ENCODE measurements at places on chromosomes 1 and 21.
A peak's percentile ranks its signal among the peaks of the same experiment; 100 is the strongest.

DNA sequence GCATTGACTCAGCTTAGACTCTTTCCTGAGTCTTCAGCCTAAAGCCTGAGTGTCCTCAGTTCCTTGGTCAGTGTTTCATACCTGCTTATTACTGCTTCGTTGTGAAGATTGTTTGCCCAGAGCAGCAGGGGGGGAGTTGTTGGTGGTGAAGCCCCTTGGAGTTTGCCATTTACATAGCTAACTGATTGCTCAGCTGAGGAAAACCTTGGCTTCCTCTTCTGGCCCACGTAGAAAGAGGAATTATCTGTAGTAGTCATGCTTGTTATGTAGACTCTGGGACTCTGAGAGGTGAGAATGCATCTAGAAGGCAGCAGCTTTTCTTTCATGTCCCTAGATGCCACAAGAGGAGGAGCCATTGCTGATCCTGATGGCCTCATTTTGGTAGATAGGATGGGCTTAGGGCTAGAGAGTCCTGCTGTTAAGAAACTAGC, 125.9 kb downstream of the MAST2 start:
- peak; percentile 54 for DNase-seq

DNA sequence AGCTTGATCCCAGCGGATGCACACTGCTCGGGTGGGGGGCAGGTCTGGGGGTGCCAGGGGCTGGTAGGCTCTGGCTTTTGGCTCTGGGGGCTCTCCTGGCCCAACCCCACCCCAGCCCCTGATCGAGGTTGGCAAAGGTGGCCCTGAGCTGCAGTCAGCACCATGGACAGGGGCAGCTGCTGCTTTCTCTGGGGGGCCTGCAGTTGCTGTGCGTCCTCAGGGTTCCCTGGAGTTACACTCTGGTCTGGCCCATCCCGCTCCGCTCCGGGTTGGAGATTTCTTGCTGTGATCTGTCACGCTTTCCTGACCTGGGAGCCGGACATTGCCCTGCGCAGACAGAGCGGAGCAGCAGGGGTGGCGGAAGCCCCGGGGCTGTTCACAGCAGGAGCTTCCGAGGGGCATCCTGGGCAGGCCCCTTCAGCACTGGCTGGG, 8.0 kb upstream of the PLCH2 start:
- peak; percentile 28 for DNase-seq

DNA sequence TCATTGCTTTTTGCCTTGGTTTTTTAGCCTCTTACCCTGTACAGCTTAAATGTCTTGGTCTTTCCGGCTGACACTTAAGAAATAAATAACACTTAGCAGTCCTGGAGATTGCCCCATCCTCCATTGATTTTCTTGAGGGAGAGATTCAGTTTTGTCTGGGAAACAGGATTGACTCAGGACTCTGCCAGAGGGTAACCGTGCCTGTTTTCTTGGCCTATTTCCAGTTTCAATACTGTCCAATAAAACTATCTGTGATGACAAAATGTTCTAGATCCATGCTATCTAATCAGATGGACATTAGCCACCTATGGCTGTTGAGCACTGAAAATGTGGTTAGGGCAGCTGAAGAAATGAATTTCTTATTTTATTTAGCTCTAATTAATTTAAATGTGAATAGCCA, 216.1 kb downstream of the DUSP10 start:
- no peak for DNase-seq

- no peak for DNase-seq
Measured at GRCh38 chr1:27090911-27091310, 64.0 kb downstream of the SLC9A1 start.

- DNase-seq = no peak
Measured at GRCh38 chr1:155379631-155380090, 59.0 kb downstream of the RUSC1 start.

DNA sequence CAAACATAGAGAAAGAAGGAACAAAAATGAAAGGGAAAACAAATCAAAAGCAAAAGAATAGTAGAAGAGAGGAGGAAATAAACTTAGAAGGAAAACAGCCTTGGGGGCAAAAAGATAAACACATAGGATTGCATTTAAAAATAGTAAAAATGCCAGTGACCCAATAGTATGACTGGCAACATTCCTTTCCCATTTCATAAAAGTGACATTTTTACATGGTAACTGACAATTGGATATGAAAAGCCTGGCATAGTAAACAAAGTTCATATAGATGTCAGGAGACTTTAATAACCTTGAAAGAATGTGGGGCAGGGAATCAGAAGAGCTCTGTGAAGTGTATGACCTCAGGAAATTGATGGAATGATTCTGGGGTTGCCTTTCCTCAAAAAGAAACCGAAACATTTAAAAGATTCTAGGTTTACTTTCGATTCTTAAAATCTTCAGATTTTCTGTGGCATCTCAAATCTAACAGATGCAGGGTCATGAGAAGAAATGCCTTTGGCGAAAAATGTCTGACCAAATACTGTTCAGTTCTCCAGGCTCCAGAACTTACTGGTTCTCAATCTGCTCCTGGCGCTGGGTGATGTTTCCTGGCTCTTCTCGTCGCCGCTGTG, 33.7 kb downstream of the SPTA1 start:
- DNase-seq = no peak

GRCh38 chr1:172976222-172977041, 74.3 kb downstream of the TNFSF18 start:
- no peak for DNase-seq

- peak; percentile 97 for DNase-seq
Measured at GRCh38 chr1:26697978-26698849, 2.4 kb downstream of the ARID1A start.

DNA sequence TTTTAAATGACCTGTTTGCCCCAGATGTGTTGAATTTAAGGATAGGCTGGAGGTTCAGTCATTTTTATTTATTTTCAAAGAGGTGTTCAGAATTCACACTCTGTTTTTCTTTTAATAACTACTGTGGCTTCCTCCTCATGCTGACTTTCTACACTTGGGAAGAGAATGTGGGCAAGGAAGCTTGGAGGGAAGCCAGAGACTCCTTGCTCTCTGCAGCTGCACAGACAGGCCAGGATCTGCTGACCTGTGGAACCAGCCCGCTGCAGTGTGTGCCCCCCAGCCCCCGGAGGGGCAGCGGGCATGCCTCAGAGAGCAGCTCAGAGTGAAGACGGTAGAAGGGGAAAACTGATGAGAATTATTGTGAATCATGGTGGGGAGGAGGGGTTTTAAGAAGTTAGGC, 16.9 kb downstream of the MGST3 start:
- DNase-seq = no peak

DNA sequence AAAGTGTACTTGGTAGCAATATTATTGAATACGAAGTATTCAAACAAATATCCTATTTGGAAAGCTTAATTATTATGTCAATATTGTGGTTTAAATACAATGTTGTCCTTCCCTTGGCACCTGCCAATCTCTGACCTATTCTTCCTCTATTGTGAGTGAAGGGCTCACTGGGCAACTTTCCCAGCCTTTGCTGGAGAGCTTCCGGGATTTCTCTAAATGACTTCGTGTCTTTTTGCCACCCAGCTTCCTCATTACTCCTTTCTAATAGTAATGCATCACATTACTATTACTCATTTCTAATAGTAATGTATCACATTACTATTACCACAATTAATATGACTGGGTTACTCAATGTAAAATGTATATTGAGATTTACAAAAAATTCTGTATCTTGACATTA, 880.6 kb downstream of the BRINP3 start:
- no peak for DNase-seq

GRCh38 chr1:162276493-162276892, 100.2 kb downstream of the SPATA46 start:
- peak; percentile 27 for DNase-seq

DNA sequence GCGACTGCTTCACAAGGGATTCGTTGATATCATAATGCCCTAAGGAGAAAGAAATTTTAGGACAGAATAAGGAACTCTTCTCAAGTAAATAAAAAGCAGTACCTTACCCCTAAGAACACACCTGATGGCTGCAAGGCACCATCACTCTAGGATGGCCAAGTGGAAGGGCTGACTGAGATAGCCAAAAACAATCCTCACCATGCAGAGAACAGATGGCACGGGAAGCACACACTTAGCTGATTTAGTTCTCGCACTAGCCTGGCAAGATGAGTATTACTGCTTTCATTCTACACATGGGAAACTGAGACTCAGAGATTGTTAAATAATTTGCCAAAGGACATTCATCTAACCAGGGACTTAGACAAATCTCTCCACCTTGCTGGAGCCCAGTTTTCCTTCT, 43.8 kb downstream of the STPG1 start:
- no peak for DNase-seq

DNA sequence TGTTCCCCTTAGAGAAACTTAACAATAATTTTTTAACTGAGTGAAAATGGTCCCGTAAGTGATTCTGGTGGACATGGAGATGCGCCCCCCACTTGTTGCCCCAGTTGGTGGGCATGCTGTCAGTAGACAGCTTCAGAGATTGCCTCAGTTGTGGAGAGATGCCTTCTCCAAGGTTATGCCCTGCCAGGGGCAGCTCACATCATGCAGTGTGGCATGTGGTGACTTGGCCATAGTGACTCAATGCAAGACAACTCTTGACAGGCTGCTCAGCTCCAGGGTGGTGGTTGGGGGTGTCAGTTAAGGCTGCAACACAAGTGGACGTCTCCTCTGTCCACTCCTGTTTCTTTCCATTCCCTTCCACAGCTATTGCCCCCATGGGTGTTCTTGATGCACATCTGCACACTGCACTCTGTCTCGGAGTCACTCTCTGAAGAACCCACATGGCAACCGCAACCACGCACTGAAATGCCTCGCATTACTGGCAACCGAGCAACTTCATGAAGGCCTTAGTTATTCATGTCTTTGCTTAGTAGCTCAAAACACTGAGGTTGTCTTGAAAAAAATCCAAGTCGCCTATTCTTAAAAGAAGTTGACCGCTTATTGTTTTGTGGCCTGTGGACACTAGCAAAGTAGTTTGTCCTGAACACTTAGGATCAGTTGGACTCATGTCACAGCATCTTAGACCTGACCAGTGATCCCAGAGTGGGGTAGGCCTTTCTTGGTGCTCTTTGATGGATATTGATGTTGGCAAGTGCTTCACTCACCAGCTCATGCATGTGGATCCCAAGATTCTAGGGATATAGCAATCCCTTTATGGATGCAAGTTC, 54.8 kb upstream of the USP1 start:
- no peak for DNase-seq

- no peak for DNase-seq
Measured at GRCh38 chr1:35507947-35508346, 49.3 kb downstream of the KIAA0319L start.

- no peak for DNase-seq
Measured at GRCh38 chr1:214566158-214567104, 15.0 kb upstream of the PTPN14 start.

DNA sequence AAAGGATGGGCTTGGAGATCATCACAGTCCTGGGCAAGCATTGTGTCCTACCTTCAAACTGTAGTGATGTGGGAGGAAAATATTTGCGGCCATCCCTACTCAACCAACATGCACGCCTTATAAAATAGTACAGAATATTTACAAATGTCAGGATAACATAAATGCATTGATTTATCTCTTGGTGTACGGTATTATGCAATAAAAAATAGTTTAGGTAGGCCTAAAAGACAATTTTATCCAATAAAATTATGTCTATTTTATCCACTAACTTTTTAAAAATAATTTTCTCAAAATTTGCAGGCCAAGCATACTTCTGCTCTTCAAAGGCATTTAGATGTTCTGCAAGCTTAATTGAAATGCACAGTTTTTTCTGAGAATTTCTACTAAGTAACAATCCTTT, at the start of gene OR2T1:
TSS of gene OR2T1 (plus strand) at position 301 of the 400 bp plus-strand sequence. CDS start 3,100 bp downstream, outside the sequence.
- DNase-seq = no peak

- DNase-seq = no peak
Measured at GRCh38 chr21:42848932-42849758, 30.2 kb downstream of the WDR4 start.

DNA sequence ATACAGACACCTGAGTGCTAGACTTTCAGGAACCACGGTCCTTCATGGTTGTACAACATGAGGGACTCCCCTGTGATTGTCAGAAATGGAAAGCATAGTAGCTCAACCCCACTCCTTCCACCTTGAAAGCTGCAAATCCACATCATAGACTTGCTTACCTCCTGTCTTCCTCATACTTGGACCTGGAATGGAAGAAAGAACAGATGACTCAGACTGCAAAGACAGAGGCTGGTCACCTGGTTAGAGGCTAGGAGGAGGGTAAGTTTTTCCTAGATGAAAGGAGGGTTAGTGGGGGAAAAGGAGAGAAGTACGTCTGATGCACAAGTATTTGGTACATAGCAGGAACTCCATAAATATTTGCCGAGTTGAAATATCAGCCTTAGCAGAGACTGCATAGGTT, 37.2 kb downstream of the LRRC71 start:
- DNase-seq = no peak

DNA sequence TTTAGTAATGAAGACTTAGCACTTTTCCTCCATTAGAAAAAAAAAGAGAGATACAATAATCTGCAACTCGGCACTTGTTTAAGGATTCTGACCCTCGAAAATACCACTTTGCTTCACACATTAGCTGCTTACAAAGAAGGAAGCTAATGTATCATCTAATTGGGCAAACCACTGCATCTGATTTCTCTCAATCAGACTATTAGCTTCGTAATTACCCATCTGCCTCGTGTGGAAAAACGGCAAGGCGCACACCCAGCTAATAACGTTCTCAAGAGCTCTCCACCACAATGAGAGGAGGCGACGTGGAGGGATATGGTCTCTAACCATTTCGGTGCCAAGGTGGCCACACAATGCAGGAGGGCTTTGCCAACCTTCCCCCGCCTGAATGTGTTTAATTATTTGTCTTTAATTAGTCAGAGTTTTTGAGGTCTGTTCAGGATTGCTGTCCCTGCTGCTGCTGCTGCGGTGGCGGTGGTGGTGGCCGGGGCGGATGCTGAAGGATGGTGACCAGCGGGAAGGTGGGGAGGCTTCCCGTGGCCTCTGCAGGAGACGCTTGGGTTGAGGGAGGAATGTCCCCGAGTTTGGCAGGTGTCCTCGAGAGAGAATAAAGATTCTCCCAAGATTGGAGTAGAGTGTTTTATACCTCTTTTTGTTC, 374.5 kb downstream of the RPS6KC1 start:
- DNase-seq = no peak

- DNase-seq = peak; percentile 83
Measured at GRCh38 chr1:103525114-103525606, 339 bp upstream of the RNPC3 start.

- no peak for DNase-seq
Measured at GRCh38 chr1:85295006-85295431, 18.6 kb upstream of the BCL10 start.

DNA sequence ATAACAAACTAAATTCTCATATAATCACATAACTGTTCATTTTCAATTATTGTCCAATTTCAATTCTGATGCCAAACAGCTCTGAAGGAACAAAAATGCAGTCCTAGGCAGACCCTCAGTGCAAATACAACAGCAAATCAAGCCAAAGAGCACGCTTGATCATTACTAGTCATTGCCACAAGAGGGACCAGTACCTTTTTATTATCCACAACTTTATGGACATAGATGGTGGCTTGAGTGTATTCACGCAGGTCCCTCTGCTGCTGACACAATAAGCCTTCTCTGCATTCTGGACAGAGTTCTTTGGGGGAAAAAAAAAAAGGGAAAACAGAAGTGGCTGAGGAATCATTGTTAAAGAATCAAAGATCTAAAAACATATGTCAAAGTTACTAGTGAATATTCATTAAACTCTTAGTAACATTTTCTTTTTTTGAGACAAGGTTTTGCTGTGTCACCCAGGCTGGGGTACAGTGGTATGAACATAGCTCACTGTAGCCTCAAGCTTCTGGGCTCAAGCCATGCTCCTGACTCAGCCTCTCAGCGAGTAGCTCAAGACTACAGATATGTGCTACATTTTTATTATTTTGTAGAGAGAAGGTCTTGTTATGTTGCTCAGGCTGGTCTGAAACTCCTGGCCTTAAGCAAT, 34.3 kb upstream of the RAP1GAP start:
- peak; percentile 84 for DNase-seq
